Activated CD4-positive, alpha-beta T cell treated with anti-CD3 and anti-CD28 coated beads, Interleukin-2, amount 10 ng/mL, durations not matched to agents 7 days and 5 days (primary cell): ENCODE measurements at places on chromosomes 3 and 15.

DNA sequence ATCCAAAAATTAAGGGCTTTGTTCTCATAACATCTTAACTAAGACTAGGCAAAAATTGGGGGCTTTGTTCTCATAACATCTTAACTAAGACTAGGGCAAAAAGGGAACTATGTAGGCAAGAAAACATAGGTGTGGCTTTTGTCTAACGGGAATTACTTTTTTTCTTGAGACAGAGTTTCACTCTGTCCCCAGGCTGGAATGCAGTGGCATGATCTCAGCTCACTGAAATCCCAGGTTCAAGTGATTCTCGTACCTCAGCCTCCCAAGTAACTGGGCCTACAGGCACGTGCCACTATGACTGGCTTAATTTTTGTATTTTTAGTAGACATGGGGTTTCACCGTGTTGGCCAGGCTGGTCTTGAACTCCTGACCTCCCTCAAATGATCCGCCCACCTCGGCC lies 49.8 kb upstream of the CSPG5 start:
- DNase-seq: no peak

DNA sequence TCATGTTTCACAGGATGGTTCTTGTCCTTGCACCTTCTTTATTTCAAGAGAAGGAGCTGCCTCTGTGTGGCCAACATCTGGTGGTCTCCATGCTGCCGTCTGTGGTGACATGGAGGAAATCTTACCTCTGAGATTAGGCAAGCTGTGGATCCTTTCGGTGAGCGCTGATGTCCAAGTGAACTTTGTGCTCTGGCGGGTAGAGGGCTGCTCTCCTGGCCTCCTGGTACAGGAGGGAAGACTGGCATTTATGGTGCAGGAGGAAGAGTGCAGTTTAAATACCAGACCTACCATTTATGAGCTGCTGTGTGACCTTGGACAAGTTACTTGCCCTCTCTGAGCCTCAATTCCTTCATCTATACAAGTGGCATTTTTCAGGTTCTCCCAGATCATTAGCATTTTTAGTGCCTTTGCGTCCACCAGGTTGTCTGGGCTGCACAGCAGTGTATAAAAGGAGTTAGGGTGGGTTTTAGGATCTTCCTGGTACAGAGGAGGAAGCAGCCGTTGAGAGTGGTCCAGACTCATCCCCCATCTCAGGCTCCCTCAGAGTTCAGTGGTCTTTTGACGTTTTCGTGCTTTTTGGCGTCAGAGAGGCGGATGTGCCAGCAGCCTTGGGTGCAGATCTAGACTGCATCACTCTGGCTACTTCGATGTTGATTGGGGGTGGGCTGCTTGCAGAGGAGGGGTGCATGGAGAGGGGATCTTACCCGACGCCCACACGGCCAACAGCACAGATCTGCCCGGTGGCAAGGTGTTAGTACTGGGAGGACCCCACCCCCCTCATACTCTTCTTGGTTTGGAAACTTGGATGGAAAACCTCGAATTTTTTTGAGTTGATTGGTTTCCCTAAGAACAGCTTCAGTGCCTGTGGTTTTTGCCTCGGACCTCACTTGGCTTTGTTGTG lies 162.2 kb downstream of the ITPR1 start:
- no peak for DNase-seq

DNA sequence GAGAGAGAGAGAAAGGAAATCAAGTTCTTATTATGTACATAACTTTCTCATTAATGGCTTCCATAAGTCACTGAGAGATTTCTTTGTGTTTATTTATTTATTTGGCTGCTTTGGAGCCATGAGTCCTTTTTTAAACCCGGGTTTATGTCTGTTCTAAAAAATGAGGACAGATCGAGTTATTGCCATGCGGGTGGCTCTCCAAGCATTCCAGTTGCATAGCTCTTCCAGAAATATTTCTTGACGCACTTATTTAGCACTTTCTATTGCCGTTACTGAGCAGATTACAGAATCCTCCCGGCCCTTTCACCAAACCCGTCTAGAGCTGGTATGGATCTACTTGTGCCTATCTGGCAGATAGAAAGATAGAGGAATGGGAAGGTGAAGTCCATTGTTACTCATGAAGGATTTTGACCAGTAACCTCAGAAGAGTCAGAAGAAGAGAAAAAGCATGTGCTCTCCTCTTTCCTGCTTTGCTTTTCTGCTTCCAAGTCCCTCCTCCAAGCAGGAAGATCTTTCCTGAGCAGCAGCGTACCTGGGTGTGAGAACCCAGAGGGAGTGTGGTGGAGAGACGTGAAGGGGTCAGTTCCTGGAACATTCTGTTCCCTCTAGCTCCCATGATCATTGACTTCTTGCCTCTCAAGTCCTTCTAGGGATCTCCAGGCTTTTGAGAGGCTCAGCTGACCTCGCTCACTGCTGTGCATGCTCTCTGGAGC lies 112.8 kb downstream of the LPP start:
- DNase-seq: no peak

DNA sequence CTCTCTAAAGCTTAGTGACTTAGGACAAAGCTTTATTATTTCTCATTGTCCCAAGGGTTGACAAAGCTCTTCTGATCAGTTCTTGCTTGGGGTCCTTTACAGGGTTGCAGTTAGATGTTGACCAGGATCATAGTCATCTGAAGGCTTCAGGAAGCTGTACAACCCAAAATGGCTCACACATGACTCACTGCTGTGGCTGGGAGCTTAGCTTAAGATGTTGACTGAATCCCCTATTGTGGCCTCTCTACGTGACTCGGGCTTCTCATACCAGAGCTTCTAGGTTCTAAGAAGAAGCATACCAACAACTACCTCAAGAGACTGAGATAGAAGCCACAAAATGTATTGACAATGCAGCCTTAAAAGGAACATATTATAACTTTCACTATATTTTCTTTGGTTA lies 569.6 kb upstream of the ROBO2 start:
- no peak for DNase-seq

DNA sequence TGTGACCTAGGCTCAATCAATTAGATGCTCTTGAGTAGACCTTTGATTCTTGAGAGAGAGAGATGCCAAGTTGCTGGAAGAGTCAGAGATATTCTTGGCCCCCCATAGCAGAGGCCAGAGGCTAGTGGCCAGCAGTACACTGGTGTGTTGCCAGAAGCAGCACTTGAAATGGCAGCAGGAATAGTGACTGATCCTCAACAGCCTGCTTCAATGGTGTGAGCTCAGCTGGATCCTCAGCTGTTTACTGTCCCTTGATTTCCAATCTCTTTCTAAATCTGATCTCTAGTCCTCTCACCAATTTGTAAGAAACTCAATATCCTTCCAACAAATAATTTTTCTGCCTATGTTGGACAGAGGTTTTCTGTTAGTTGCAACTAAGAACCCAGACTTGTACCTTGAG lies 170.3 kb upstream of the CCDC54 start:
- DNase-seq: no peak

DNA sequence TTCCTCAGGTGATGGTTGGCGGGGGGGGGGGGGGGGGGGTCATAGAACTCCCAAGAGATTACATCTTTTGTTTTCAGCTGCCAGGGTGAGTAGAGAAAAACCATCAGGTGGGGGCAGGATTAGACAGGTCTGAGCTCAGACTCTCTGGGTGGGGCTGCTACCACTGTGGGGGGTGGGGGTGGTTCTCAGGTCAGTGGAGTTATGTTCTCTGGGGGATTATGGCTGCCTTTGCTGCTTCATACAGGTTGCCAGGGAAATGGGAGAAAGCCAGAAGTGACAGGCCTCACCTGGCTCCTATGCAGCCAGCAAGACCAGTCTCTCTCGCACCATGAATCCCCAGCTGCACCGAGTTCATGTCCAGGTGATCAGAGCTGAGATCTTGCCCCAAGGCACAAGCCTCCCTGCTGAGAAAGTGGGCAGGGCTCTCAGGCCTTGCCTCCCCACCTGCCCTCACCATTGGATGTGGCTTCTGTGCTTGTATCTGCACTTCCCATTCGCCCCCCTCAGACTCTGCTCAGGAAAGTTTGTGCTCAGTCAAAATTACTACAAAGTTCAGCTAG lies 828.1 kb downstream of the MCTP2 start:
- DNase-seq: no peak

GRCh38 chr3:62281726-62282125 lies 91.6 kb downstream of the FEZF2 start:
- no peak for DNase-seq

- DNase-seq: no peak
Observed at GRCh38 chr3:14266361-14266760, 87.7 kb downstream of the LSM3 start.

- no peak for DNase-seq
Observed at GRCh38 chr3:120033596-120033995, 60.7 kb downstream of the GSK3B start.

DNA sequence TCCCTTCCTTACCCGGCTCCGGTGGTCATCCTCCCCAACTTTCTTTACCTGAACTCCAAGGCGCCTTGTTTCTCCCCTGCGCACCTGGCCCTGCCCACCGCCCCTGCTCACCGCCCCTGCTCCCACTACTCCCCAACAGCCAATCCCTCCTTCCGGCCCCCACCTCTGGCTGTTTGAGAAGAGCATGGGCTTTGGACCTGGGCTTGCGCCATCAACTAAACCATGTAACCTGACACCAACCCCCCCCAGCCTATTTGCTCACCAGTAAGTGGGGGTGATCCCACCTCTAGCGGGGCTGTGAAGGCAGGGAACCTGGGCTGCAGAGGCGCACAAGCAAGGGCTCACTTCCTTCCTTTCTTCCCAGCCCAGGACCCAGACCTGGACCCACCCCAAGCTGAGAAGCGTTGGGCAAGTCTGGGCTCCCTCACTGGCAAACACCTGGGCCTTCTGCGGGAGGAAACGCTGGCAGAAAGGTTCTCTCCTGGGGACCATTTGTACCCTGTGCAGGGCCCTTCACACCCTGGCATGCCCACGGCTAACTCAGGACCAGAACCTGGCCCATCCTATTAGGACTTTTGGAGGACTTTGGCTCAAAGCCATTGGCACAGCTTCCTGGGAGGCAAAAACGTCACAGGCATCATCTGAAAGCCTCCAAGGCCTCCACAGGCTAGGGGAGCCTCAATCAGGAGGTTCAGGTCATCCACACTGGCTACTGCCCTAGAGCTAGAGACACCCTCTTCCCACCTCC lies at the start of gene PLXNB1:
Gene PLXNB1, minus strand, starts transcription at position 127 of the 748 bp plus-strand sequence. CDS start 5,475 bp downstream, outside the sequence.
- no peak for DNase-seq
